HEK293T (cell line): ENCODE measurements at places on chromosomes 6 and 20.
A peak's percentile ranks its signal among the peaks of the same experiment; 100 is the strongest.

DNA sequence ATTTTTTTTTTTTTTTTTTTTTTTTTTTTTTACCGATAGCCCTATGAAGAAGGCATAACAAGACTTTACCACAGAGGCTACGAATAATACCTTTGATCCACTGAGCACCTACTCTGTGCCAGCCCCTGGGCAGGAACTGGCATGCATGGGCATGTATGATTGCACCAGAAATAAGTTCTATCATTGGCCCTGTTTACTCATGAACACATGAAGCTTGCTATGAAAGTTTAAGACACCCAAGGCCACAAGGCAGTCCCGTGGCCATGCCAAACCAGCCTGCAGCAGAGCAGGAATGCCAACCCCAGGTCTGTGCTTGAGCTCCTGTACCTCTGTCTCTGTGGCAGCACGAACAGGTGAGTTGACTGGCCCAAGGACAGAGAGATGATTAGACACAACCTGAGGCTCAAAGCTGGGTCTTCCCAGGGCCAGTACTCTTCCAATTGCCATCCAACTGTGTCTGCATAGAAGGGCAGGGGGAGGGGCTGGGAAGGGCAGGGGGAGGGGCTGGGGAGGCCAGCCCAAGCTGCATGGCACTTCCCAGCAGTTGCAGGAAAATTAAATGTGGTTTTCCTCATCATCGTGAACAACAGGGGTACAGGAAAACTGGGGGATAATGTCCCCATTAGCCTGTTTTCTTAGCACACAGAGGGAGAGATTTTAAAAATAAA is 63.5 kb downstream of the LRFN2 start:
- DNase-seq, result no peak

- DNase-seq, result peak; percentile 83
Measured at GRCh38 chr6:30326526-30327231, at the start of gene TRIM39. TSS of gene TRIM39 (plus strand) at chr6:30326927. CDS start at chr6:30329318, 2,391 bp downstream.

DNA sequence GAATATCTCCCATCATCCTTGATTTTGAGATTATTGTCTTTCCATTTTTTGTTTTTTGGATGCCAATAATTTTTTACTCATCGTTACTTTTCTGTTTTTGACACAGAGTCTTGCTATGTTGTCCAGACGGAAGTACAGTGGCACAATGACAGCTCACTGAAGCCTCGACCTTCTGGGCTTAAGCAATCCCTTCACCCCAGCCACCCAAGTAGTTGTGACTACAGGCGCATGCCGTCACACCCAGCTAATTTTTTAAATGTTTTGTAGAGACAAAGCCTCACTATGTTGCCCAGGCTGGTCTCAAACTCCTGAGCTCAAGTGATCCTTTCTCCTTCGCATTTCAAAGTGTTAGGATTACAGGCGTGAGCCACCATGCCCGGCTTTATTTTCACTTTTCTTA is 602.4 kb upstream of the AGPAT4 start:
- no peak for DNase-seq

DNA sequence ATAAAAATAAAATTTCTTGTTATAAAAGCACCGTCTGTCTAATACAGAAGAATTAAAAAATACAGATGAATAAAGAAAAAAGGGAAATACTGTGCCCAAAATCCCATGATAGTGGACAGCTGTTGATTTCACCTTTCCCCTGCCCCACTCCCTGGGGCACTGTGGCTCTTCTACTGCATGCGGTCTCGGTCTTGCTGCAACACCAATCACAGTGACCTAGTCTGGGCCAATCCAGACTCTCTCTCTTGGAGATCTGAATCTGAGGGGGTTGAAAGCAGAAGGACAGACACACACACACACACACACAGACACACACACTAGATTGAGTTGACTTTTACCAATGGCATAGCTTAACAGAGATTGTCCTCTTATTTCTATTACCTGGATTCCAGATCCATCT is 70.5 kb upstream of the FYN start:
- no peak for DNase-seq

DNA sequence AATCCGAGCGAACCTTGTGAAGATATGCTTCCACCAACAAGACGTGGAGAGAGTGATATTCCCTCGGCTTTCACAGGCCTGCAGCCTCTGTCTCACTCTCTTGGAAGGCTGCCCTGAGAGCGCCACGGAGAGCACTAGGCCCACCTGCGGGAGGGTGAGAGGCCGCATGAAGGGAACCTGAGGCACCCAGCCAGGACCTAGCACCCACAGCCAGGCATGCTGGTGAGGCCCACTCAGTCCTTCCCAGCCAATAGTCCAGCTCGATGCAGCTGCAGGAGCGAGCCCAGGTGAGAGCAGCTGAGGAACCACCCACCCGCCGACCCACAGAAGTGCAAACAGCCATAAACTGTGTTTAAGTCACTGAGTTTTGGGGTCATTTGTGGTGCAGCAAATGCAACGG is 227.2 kb downstream of the QKI start:
- DNase-seq, result no peak

DNA sequence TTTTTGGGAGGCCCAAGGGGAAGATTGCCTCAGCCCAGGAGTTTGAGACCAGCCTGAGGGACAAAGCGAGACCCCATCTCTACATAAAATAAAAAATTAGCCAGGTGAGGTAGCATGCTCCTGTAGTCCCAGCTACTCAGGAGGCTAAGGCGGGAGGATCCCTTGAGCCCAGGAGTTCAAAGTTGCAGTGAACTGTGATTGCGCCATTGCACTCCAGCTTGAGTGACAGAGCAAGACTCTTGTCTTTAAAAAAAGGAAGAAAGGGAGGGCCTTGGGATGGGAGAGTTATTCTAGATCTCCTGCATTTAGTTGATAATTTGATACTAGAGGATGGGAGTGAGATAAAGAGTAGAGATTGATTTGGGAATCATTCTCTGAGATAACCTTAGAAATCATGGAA is 68.1 kb downstream of the ITCH start:
- no peak for DNase-seq

GRCh38 chr6:35681298-35681697 is 7.4 kb downstream of the FKBP5 start:
- DNase-seq, result no peak

GRCh38 chr20:48220033-48220633 is 434.9 kb upstream of the SULF2 start:
- DNase-seq, result no peak

GRCh38 chr6:41674231-41675000 is 36.1 kb downstream of the MDFI start:
- DNase-seq, result no peak

- DNase-seq, result no peak
Measured at GRCh38 chr6:79607000-79607399, 24.1 kb upstream of the SH3BGRL2 start.

GRCh38 chr6:170471491-170471890 is 81.6 kb downstream of the PSMB1 start:
- DNase-seq, result no peak

DNA sequence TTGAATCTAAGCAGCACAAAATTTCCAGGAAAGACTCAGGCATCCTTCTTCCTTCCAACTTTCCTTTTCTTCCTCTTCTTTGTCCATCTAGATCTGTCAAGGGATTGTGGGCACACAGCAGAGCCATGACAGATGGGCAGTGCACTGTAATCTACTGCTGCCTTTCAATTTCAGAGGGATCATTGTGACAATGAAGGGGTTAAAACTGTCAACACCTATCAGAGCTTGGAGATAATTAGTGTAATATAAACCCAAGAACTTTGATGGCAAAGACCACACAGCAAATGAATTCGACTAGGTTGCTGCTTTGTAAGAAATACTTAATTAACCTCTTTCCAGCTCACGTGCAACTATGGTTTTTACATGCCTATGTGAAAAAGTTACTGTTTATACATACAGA is 55.0 kb downstream of the SAMD5 start:
- DNase-seq, result no peak

GRCh38 chr6:168129292-168130167 is 50.5 kb upstream of the FRMD1 start:
- DNase-seq, result no peak

DNA sequence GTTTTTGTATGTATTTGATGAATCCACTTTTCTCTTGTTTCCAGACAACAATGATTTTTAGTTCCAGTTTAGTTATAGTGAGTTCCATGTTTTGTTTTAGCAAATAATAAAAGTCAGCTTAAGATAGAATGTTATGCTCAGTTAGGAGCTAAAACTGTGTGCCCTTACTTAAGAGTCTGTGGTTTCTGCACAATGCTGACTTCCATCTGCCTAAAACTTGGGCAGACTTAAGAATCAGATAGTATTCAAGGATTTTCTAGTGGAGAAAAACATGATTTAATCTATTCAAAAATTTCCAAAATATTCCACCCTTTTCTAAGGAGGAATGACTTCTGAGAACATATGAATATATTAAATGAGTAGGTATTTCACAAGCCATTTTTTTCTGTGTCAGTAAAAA is 32.8 kb downstream of the LAMA4 start:
- no peak for DNase-seq

- DNase-seq, result peak; percentile 28
Measured at GRCh38 chr6:39841291-39841690, 49.1 kb downstream of the DAAM2 start.

- no peak for DNase-seq
Measured at GRCh38 chr6:34106900-34107299, 39.0 kb downstream of the GRM4 start.

- no peak for DNase-seq
Measured at GRCh38 chr6:42118162-42119001, 24.0 kb downstream of the C6orf132 start.

- DNase-seq, result no peak
Measured at GRCh38 chr20:6051505-6051904, 2.4 kb downstream of the LRRN4 start.

GRCh38 chr6:151692216-151692615 is 115.3 kb upstream of the ESR1 start:
- no peak for DNase-seq

- DNase-seq, result no peak
Measured at GRCh38 chr6:41571021-41571780, 25.0 kb downstream of the FOXP4 start.

DNA sequence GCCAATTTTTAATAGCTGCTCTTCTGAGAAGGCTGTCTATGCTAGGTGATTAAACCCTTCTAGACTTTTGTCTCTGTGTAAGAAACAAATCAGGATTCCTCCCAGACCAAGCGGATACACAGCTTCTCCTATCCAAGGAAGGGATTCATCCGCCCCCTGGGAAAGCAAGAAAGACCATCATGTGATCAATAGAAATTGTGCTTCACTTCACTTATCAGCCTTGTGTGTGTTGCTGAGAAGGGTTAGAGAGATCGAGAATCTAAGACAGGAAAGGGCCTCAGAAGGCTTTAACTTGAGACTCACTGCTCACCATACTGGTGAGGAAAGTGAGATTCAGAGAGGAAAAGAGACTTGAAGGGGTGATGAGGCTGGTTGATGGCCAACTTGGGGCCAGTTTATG is 1.5 kb downstream of the ABCC10 start:
- DNase-seq, result no peak

DNA sequence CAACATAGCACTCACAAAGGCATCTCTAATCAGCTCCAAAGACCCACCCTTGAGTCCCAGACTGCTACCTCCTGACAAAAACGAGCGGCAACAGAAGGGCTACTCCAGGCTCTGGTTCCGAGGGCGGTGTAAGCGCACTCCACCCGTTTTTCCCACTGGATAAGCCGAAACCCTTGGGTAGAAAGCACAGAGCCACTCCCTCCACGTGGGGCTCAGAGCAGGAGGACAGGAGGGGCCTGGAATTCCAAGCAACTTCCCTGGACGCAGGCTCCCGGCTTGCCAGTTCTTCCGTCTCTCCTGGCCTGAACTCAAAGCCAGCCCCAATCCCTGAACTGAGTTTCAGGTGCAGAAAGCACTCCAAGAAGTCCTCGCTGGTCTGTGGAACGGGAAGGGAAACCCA is 7.4 kb downstream of the GMEB2 start:
- no peak for DNase-seq

GRCh38 chr6:111598181-111598580 is 7.5 kb downstream of the TRAF3IP2 start:
- DNase-seq, result no peak

DNA sequence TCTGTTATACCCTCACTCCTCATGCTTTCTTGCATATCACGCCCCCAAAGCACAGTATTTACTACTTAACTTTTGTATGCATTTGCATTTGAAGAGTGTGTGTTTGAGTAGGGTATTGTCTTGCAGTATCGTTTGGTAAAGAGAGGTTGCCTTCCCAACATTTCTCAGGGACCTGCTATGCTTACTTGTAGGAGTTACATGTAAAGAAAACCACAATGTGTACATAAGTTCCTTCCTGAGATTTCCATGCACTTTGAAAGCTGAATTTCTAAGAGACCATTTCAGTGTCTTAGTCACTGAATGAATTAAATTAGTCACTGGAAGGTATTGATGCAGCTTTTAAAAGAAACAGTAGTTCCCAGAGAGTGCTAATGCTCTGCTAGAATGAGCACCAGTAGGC is 159.3 kb upstream of the LAMA2 start:
- DNase-seq, result no peak

- DNase-seq, result no peak
Measured at GRCh38 chr20:37336369-37337207, 9.4 kb upstream of the SRC start.

GRCh38 chr6:45491874-45492273 is 114.1 kb upstream of the SUPT3H start:
- no peak for DNase-seq
